Coronary artery (tissue), 2 donors: ENCODE measurements at places on chromosomes 1 and 21.

GRCh38 chr1:156766298-156767100, 836 bp upstream of the PRCC start:
- no peak for DNase-seq

- no peak for DNase-seq
Measured at GRCh38 chr1:99680270-99680669, 34.4 kb downstream of the PALMD start.

DNA sequence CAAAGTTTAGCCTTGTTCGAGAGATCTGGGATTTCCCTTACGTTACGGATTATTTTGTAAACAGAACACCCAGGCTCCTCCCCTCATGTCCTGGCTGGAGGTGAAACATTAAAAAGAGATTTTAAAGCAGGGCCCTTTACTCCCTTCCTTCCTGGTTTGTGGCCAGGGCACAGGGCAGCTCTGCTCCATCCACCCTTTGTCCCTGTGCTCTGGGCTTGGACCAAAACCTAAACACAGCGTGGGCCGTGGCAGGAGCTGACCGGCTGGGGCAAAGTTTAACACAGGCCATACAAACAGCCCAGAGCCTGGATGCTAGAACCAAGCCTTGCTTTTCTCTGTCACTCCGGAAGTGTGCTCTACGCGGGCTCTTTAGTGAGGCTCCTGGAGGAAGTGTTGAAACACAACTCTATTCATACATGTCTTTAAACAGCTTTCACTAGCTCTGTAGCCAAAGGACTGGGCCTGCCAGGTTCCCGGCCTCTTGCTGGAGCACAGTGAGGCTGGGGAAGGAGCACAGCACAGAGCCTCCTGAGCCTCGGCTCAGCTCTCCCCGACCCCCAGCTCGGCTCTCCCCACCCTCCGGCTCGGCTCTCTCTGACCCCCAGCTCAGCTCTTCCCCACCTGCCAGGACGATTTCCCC, 84.7 kb downstream of the PDE9A start:
- DNase-seq: peak; percentile 73

GRCh38 chr1:11804666-11805421, 920 bp downstream of the MTHFR start:
- DNase-seq: no peak

- no peak for DNase-seq
Measured at GRCh38 chr21:34924194-34924593, 124.9 kb downstream of the RUNX1 start.

DNA sequence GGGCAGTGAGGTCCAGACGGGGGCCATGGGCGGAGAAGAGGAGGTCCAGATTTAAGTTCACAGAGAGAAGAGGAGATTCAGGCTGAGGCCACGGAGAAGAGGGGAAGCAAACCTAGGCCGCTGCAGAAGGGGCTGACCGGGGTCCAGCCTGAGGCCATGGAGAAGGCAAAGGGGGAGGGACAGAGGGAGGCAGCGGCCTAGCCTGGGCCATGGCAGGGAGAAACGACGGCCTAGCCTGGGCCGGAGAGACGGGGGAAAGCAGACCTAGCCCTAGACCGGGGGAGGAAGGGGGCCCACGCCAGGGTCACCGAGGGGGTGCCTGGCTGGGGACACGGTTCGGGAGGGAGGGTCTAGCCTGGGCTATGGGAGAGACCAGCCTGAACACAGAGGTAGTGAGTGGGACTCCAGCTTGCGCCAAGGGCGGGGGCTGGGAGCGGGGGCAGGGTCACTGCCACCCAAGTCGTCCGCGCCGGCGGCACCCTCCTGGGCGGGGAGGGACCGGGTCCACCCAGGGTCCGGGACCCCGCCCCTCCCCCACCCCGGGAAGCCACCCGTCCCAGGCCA, 459 bp downstream of the CAPZB start:
- DNase-seq: peak; percentile 85

GRCh38 chr1:88134983-88135921, 548.8 kb upstream of the PKN2 start:
- DNase-seq: no peak

DNA sequence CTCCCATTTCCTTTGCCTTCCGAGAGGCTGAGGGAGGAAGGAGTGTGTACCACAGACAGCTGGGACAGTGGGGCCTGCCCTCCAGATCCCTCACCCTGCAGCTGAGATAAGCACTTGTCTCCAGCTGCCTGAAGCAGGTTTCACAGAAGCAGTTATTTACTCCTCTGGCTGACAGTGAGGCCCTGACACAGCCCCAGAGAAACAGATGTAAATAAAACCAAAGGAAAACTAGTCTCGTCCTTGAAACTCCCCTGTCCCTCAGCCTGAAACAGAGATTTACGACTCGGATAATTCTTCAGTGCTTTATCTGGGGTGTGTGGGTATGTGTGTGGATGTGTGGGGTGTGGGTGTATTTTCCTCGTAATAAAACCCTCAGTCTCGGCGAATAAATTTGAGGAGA, 181.1 kb downstream of the IGSF21 start:
- DNase-seq: no peak

DNA sequence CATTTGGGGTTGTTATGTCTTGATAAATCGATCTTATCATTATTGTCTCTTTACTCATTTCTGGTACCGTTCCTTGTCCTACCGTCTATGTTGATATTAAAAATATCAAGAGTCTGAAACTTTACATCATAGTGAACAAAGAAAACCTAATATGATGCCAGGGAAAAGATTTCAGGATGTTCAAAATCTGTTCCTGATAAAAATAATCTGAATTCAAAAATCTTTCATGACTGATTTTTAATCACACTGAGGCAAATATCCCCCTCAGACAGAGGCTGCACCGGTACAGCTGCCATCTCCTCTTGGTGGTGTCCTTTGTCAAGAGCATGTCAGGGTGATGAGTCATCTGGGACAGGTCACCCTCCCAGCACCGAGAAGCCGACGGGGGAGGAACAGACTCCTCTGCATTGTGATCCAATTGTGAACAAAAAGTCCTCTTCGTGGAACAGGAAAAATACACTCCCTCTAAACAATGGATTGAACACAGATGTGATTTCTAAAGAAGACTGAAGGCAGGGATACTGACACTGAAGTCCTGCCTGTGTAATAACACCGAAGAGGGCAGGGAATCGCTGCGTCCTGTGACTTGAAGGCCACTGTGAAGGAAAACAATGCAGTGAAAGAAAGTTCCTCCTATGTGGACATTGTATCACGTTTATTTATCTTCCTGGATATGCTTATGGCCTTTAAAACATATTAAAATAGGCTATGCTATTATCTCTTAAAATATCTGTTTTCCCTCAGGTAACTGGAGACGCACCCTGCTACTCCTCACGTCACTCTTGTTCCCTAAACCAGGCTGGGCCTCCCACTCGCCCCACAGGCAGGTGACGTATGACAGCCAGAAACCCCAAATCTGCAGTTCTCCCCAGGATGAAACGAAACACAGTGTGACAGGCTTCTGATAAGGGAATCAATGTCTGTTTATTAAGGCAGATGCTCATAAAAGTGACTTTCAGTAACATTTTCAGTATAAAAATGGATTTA, 4.3 kb upstream of the SPATC1L start:
- no peak for DNase-seq

- no peak for DNase-seq
Measured at GRCh38 chr1:37495875-37496274, 18.7 kb downstream of the MEAF6 start.

DNA sequence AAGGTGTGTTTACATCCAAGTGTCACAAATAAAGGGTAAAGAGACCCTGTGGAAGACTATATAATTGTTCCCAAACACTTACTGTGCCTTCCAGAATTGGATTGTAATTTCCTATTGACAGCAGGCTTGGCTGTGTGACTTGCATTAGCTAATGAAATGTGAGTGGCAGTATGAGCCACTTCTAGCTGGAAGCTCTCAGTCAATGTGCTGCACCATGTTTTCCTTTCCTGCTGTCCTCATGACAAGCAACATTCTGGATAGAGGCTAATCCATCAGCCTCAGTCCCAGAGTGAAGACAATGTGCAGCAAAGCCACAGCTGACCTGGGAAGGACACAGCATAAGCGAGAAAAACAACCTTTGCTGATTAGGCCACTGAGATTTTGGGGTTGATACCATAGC, 5.9 kb upstream of the FOXJ3 start:
- no peak for DNase-seq

GRCh38 chr1:213687832-213688231, 299.9 kb upstream of the PROX1 start:
- DNase-seq: no peak

DNA sequence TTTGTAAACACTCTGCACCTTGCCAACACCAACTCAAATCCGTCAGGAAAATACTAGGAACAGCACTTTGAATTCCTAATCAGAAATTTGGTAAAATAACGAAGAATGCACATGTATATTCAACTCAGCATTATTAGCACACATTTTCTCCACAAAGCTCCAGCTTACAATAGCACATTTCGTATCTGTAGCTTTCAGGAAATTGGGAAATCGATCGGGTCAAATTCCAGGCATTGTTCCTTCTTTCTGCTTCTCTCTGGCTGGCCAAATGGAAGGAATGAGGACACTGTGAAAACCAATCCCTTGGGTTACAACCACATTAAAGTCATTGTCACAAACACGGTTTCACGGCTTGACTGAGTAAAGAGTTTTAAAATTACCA, 58.6 kb downstream of the NPHP4 start:
- no peak for DNase-seq

DNA sequence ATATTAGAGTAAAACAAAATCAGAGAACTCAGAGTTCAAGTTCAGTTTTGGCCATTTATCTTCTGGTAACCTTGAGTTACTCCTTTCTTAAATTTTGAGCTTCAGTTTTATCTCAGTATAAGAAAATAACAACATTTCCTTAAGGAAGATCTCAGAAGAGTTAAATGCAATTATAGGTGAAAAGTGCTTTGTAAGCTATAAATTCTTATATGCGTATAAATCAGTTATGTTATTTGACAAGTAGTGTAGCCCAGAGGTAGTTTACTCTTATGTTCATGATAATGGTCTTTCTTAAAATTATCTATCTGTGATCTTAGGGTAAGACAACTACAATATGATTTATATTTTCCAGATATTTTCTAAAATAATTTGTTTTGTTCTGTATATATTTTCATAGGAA, 89.8 kb downstream of the LHX9 start:
- DNase-seq: no peak

DNA sequence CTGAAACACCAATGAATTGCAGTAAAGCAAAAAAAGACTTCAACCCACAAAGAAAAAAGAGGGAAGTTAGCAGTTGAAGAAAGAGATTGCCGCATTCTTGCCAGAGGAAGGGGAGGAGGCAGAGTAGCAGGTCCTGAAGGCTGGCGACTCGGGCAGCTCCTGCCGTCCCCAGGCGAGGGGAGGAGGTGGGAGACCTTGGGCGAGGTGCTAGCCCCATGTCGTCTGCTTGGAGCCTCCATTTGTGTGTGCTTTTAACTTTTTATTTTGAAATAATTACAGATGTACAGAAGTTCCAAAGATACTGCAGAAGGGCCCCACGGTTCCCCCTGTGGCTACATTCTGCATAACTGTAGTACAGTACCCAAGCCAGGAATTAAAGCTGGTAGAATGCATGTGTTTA, 6.7 kb downstream of the TRPM2 start:
- no peak for DNase-seq

DNA sequence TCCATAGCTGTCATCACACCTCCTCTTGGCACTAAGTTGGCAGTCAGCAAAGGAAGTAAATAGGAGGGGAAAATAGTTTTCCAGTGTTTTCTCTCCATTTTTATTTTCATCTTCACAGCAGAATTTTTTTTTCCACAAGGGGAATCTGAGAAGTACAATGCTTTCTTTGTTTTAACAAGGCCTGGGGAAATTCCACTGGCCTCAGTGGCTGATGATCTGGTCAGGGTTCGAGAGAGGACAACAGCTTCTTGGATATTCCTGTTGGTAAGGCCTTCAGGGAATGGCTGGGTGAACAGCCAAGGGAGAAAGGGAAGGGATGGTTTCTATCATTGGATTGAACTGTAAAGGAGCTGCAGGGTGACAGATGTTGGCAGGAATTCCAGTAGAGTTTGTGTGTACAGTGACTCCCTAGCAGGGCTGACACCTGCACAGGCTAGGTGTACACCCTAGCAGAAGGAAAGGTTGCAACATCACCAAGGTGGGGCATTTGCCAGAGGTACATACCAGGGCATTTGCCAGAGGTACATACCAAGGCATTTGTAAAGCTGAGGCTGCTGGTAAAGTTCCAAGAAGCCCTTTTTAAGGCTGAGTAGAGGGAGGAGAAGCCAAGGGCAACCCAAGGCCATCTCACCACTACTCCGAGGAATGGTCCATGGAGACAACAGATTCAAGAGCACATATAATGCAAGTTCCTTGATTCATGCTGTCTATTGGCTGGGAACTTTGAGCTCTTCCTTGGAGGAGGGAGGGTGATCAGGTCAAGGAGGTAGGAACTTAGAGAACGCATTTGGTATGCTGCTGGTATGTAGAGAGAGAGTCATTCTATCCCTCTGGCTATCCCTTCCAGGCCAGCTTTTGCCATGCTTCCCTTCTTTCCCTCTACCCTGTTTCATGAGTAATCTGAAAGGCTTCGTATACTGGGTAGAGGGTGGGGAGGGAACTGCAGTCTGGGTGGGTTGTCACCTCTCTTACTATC, 3.1 kb downstream of the GJA5 start:
- no peak for DNase-seq

- no peak for DNase-seq
Measured at GRCh38 chr21:42941696-42942085, 16.3 kb upstream of the ERVH48-1 start.

- no peak for DNase-seq
Measured at GRCh38 chr1:227450489-227450888, 112.9 kb upstream of the ZNF678 start.

GRCh38 chr1:90046635-90047034, 51.7 kb downstream of the ZNF326 start:
- DNase-seq: no peak

DNA sequence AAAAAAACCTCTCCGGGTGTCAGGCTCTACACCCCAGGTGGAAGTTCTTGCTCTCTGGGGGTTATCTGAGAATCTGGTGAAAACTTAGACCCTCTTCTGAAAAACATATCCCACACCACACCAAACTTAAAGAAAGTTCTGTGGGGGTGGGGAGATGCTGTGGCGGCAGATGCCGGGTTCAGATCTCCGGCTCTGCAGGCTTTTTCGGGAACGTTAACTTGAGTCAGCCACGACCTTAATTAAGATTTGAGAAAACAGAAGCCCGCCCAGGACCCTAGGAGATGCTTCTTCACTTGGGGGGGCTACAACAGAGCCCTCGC, 2.3 kb downstream of the RCC2 start:
- no peak for DNase-seq

DNA sequence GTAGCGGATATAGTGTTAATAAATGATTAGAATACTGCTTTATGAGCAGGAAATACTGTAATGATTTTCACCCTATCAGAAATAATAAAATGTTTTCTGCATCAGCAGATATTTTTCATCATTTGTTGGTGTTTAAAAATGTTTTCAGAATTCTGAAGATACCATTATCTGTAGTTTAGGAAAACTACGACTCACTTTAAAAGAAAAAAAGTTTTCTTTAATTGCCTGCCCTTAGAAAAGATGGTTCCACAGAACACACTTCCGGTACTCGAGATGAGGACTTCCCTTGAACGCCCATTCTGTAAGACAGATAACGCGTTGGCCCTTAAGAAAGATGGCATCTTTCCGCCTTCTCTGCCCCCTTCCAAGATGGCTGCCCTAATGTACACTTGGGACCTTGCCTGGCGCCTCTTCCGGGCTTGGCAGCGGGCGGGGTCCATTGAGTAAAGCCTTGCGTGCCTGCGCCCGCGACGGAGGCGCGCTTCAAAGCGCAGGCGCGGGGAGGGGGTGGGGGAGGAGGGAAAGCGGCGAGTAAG, at the start of gene SZRD1:
Gene SZRD1 (plus strand): TSS at position 521 of the 536 bp plus-strand sequence. CDS start 16 bp downstream, outside the sequence.
- peak; percentile 98 for DNase-seq
